ENCODE measurements at places on chromosomes 2 and 18.
A peak's percentile ranks its signal among the peaks of the same experiment; 100 is the strongest.

GRCh38 chr18:45722899-45723298 lies 1.1 kb upstream of the SLC14A1 start:
- DNase-seq: peak; percentile 65

DNA sequence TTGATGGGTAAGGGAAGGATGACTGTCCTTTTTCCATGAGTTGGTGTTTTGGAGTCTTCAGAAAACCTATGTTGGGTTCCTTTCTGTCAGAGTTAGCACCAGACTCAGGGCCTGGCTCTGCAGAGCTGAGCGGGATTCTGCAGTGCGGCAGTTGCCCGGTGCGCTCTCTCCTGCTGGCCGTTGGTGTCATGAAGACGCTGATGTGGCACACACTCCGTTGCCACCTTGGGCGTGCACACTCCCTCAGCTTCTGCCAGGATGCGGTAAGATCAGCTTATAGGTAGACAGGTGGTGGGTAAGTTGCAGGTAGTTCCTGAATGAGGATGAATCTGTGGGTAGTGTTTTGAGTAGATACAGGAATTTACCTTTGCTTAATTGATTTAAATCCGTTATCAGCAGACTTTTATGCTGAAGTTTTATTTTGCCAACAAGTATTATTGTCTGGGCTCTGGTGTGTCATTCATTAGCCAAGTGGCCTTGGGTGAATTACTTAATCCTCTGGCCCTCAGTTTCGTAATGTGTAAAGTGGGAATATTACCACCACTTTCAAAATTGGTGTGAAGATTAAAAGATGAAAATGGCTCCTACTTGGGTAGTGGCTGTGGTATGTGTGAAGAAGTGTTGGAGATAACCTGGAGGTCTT lies 26.8 kb downstream of the DGKD start:
- DNase-seq: no peak

- no peak for DNase-seq
These were observed 55.9 kb downstream of the ZRANB3 start for GRCh38 chr2:135475128-135475527.

- DNase-seq: no peak
These were observed 30.9 kb upstream of the SALL3 start for GRCh38 chr18:78948707-78949106.

DNA sequence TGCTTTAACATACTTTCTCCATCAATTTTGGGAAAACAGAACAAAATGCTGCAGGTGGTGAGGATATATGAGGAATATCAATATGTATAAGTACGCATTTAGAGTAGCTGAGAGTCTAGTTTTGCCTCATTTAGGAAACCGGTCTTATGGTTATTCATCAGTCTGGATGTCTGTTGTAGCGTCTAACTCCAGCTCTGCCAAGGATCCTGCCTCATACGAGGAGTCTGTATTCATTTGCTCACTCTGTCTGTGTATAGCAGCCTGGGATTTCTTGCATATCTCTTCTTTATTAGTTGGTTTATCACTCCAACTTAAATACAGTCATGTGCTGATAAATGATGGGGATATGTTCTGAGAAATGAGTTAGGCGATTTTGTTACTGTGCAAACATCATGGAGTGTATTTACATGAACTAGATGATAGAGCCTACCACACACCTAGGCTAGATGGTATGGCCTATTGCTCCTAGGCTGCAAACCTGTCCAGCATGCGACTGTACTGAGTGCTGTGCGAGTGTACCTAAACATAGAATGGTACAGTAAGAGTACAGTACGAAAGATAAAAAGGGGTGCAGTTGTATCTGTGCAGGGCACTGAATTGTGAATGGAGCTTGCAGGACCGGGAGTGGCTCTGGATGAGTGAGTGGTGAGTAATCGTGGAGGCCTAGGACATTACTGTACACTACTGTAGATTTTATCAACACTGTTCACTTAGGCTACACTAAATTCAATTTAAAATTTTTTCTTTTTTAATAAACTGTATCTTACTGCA lies 148.1 kb downstream of the ZNF407 start:
- DNase-seq: no peak

- peak; percentile 87 for DNase-seq
These were observed at the start of gene CAD for GRCh38 chr2:27217173-27218121. TSS of gene CAD (plus strand) at chr2:27217369. CDS start at chr2:27217552, 183 bp downstream.

DNA sequence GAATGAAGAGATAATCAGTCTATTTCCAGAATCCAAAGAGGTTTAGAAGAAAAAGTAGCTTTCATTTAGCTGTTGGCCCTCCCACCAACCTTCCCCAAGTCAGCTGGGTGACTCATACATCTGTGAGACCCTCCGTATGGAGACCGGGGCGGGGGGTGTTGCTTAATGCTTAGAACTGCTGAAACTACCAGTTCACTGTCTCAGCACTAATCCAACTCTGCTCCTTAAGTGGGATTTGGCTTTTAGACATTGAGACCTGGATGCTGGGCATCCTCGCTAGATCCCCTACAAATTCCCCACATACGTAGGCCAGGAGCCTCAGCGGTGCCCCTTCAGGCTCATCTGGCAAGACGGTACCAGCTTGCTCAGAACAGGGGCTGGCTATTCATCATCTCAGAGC lies at the start of gene SAG:
TSS of gene SAG (plus strand) at position 252 of the 400 bp plus-strand sequence. CDS start 1,374 bp downstream, outside the sequence.
- no peak for DNase-seq

GRCh38 chr2:181573140-181573736 lies 83.7 kb downstream of the CERKL start:
- DNase-seq: no peak

DNA sequence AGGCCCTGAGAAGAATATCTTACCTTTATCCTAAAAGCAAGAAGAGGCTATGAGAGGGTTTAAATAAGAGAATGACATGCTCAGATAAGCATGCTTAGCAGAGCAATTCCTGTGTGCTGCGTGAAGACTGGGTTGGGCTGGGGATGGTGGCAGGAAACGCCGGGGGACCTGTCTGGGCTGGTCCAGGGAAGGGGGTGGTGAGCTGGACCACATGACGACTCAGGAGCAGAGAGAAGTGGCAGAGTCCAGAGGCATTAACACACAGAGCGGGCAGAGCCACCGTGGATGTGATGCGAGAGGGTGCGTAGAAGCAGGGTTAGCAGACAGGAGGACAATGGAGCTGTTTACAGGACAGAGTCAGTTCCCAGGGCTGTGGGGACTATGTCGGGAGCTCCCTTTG lies 84.5 kb downstream of the ZBTB7C start:
- no peak for DNase-seq

- DNase-seq: no peak
These were observed 48.1 kb upstream of the HPCAL1 start for GRCh38 chr2:10254373-10255188.

DNA sequence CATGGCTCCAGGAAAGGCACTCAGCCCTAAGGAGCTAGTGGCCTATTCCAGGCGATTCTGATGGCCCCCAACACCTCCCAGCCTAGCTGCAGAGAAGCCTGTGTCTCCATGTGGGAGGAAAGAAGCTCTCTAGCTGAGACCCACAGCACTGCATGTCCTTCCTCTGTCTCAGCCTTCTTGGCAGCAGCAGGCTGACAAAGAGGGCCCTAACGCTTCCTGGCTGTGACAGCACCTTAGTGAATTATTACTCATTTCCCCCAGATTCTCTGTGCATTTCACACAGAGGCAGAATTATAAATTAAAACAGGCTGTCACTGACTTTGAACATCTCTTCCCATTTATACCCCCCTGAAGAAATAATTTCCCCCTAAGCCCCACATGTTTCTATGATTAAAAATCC lies 206.8 kb downstream of the CLIP4 start:
- DNase-seq: no peak

DNA sequence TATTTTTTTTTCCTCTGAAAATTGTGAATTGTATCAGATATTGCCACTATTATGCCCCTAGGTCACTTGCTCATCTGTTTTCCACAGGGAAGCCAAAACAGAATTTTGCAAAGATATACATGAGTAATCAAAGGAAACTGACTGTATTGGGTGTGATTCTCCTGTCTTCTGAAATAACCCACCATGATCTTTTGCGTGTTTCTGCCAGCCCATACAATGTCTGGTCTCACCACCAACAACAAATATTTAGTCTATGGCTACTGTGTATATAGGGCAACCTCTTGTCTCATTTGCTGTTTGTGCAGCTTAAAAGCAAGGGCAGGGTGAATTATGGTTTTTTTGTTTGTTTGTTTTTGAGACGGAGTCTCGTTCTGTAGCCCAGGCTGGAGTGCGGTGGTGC lies 26.5 kb downstream of the EPAS1 start:
- DNase-seq: no peak

DNA sequence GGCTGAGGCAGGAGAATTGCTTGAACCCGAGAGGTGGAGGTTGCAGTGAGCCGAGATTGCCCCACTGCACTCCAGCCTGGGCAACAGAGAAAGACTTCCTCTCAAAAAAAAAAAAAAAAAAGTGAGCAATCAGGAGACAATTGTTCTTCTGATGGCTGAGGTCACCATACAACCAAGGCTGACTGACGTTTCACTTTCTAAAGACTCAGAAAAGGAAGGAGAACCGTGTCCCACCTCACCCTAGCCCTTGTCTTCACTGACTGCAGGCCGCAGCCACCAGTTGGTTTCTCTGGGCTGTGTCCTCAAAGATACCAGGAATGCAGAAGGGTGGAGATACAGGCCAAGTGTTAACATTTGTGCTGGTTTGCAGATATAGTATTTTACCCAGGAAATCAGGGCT lies 7.7 kb upstream of the SLC35F6 start:
- no peak for DNase-seq

GRCh38 chr2:60633615-60634014 lies 80.2 kb upstream of the BCL11A start:
- DNase-seq: no peak

GRCh38 chr18:48792611-48793380 lies 158.0 kb downstream of the SMAD7 start:
- no peak for DNase-seq

- no peak for DNase-seq
These were observed 124.5 kb upstream of the CTDP1 start for GRCh38 chr18:79554945-79555645.

DNA sequence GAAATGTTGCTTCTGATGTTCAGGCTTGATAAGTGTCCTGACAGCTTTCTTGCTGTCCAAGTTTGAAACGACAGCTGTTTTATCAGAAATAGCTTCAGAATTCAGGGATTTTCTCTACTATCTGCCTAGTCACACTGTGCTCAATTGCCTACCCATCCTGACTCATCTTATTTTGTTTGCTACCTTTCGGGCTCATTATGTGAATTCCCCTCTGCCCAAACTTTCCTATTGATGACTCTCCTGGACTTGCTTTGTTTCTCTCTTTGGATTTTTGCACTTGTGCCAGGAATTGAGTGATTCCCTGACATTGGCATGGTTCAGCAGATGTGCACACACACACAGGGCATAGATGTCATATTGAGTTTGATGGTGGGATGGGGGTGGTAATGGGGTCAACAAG lies 1052.6 kb upstream of the PIK3C3 start:
- no peak for DNase-seq

GRCh38 chr2:126227250-126227649 lies 428.7 kb upstream of the GYPC start:
- DNase-seq: no peak

DNA sequence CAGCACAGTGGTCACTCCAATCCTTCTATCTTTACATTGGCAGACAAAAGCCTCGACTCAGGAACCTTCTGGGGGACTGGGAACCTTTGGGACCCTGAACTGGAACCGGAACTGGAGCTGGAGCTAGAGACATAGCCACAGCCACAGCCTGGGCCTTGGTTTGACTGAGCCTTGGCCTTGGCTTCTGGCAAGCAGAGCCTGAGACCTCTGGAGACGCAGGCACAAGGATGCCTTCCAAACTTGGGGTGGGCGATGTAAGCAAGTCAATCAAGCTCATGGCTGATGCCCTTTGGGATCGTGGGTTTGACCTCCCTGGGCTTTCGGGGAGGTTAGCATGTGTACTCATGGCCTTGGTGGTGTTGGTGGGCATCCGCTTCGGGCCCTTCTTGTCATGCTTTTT lies 619.3 kb downstream of the MBD2 start:
- no peak for DNase-seq

- no peak for DNase-seq
These were observed 304.4 kb upstream of the ZC3H15 start for GRCh38 chr2:186181625-186182024.

DNA sequence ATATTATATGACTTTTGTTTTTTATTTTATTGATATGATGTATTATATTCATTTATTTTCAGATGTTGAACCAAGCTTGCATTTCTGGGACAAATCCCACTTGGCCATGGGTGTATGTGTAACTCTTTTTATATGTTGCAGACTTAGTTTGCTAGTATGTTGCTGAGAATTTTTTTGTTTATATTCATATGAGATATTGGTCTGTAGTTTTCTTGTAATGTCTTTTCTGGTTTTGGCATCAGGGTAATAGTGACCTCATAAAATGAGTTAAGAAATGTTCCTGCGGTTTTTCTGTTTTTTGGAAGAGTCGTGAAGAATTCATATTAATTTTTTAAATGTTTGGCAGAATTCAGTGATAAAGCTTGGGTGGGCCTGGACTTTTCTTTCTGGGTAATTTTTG lies 88.7 kb downstream of the ASB1 start:
- no peak for DNase-seq

DNA sequence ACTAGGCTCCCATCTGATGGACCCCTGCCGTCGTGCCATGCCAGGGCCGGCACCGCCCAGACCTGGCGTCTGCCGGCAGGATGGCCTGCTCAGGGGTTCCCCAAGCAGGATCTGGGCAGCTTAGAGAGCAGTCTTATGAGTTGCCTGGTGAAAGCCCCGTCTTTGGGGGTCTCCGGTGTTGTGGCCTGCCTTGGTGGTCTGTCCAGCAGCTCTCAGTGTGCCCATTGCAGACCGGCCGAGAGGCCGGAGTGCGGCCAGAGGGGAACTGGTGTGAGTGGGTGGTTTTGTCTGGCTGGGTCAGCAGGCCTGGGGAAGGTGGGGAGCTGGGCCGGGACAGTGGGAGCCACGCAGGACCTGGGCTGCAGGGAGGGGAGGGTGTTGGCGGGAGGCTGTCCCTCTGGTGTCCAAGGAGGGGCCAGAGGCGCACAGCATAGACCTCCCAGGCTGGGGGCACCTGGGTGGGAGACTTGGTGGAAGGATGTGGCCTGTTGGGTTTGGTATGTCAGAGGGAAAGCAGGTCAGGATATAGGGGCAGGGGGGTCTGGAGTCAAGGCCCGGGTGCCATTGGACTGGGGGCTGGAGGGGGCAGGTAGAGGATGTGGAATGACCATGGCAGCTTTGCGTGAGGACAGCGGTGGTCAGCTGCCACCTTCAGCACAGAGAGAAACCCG lies 16.5 kb downstream of the GPC1 start:
- DNase-seq: no peak

- no peak for DNase-seq
These were observed 20.8 kb downstream of the CCL20 start for GRCh38 chr2:227834423-227834822.

GRCh38 chr2:604385-604784 lies 72.8 kb downstream of the TMEM18 start:
- no peak for DNase-seq

DNA sequence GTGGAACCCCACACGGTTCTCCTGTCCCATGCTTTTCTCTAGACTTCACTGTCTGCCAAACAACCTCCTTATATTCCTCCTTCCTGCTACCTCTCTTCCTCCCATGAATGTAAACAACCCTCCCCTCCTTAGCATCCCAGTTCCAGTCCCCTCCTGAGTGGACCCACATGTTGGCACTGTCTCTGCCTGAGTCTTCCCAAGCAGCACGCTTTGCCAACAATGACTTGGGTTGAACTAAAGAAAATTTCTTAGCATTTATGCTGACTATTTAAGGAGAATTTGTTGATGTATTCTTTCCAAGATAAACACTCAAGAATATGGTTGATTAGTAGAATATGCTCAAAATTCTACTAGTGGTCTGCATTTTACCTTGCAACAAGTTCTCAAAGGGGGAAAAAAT lies 338.0 kb downstream of the TNS1 start:
- no peak for DNase-seq

Data from CD4-positive, alpha-beta T cell treated with Interleukin-2 at 100 ng/mL for 4 hours (primary cell).